NCI-H1105 (cell line): ENCODE measurements at places on chromosomes 7 and 10.

DNA sequence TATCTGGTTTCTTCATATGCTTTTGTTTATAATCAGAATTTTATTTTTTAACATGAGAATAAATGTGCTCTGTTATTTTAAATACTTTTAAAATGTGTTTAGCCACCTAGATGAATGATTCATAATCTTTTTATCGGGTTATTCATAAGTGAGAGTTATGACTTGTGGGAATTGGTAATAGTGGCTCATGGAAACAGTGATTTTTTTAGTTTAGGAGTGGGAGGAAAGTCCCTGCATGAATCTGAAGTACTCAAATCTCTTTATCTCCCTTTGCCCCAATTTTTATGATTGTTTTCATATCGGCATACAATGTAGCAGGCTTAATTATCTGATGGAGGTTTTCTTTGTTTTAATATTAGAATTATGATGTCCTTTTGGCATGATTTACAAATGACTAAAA, 42.9 kb downstream of the TAX1BP1 start:
- DNase-seq, result no peak

GRCh38 chr10:131588704-131589220, 277.2 kb upstream of the TCERG1L start:
- no peak for DNase-seq

- peak; percentile 15 for DNase-seq
Measured at GRCh38 chr10:75708060-75708459, 276.6 kb downstream of the LRMDA start.

DNA sequence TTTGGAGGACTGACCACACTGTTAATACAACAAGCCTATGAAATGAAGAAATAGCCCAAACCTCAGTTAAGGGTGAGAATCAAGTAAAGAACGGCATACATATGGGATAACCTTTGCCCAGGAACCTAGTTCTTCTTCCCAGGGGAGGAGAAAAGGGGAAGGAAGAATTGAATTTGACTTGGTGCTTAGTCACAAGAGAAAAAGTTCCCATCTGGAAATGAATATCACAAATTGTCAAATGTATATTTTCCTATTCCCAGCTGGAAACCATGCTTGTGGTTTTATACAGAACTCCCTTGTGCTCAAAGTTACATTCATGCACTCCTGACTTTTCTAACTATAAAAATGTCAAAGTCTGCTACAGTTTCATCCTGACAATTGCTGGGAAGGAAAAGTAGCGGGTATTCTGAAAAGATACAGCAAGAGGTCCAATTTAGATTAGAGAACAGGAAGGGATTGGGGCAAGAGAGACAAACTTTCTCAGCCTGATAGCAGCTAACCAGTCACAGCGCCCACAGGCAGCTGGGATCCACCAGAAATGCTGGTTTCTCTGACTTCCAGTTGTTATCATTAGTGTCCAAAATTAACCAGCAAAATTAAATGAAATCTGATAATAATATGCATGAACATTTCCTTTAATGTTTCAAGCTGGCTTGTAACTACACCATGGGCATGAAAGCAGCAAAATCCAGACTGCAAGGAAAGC, 18.6 kb upstream of the GSAP start:
- DNase-seq, result no peak

DNA sequence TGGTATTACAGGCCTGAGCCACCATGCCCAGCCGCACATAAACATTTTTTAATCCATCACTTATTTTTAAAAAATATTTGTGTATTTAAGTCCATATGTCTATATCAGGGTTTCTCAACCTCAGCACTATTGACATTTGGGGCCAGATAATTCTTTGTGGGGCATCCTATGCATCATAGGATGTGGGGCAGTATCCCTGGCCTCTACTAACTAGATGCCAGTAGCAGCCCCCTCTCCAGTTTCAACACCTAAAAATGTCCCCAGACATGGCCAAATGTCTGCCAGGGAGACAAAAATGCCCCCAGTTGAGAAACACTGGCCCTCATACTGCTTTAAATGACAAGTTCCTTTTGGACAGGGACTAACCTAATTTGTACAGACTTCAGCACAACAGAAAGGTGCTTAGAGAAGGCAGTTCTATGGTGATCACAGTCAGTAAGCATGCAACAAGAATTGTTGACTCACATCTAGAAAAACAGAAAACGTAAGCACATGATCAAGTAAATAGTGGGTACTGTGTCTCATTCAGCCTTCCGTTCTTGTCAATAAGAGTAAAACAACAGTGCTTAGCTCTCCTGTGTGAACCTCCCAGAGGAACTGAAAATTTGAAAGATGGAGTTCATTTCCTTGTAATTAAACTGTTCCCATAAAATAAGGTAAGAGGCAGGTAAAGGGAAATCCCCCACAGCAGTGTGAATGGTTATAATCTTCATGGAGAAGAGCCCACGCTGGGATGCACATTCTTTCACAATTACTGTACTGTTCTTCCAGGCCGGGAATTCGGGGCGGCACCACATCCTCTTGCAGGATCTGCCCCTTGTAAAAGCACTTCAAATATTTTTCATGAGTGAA, 17.3 kb upstream of the ADRB1 start:
- DNase-seq, result no peak

- no peak for DNase-seq
Measured at GRCh38 chr10:87973635-87974034, 110.2 kb downstream of the PTEN start.

DNA sequence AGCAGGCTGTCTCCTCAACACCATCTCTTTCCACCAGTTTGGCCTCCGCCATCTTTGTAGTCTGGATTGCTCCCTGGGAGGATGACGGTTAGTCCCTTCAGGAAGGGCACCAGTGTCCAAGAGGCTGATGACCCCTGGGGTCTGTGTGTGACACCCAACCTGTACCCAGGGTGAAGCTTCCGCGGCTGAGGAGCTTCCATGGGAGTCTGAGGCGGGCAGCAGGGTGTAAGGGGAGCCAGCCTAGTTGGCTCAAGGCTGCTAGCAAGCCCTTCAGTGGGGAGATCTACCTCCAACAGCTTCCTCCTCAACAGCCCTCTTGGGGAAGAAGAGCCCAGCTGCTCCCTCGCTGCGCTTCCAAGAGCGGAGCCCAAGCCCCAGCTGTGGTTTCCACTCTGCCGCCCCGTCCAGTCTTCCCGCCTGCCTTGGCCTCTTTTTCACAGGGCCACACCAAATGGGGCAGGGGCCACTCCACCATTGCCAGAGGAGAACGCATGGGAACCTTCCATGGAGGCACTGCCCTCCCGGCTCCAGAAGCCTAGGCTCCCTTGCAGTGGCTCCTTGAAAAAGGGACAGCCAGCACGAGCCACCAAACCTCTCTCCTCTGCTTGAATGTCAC, 57.4 kb downstream of the TMEM209 start:
- no peak for DNase-seq

- DNase-seq, result peak; percentile 69
Measured at GRCh38 chr7:138837627-138838026, 39.6 kb upstream of the ATP6V0A4 start.

GRCh38 chr10:21217748-21218367, 307.6 kb downstream of the SKIDA1 start:
- no peak for DNase-seq

GRCh38 chr10:132847856-132848255, 61.9 kb upstream of the NKX6-2 start:
- no peak for DNase-seq

GRCh38 chr10:93363891-93364648, 118.1 kb downstream of the MYOF start:
- DNase-seq, result no peak

- DNase-seq, result no peak
Measured at GRCh38 chr10:132192076-132192975, 5.6 kb downstream of the DPYSL4 start.

GRCh38 chr10:49831352-49832035, 69.4 kb upstream of the OGDHL start:
- DNase-seq, result no peak

GRCh38 chr7:29090836-29091601, 55.3 kb downstream of the CPVL start:
- no peak for DNase-seq
